Astrocyte of the spinal cord (primary cell): ENCODE measurements at places on chromosomes 16 and 17.
A peak's percentile ranks its signal among the peaks of the same experiment; 100 is the strongest.

DNA sequence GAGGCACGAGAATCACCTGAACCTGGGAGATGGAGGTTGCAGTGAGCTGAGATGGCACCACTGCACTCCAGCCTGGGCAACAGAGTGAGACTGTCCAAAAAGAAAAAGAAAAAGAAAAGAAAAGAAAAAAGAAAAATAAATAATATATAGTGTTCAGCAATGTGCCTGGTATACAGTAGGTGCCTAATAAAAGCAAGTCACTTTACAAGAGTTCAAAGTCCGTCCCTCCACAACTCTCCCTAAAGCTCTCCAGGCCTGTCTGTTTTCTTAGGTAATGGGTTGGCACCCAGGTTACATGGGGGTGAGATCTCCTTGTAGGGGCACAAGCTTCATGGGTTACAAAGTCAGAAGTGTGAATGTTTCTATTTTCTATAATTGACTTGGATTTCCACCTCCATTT is 16.6 kb upstream of the ANKRD40CL start:
- no peak for DNase-seq

GRCh38 chr16:88815901-88816589 is 4.3 kb upstream of the APRT start:
- no peak for DNase-seq

DNA sequence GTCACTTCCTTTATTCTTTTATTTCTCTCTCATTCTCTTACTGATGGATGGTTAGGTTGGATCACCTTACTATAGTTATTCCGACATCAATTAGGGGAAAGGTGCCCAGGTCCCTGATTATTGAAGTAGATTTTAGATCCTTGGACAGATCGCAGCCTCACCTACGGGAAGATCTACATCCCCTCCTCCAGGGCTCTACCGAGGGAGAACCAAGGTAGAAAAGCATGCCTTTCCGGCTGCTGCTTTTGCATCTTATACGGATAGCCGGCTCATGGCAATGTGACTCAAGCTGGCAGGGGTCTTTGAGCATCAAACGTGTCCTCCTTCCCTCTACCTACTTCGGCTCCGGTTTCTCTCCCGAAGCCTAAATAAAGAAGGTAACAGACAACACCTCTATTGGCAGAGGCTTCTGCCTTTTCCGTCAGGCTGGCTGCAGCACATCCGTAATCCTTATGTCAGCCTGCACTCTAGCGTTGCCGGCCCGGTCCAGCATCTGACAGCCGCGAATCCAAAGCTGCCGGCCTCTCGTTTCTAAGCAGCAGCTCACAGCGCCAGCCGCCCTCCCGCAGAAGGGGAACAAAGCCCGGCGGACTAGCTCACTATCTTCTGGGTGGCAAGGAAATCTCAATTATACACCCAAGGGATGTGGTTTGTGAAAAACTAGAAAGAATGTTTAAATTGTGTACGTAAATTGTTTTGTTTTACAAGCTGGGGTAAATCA is 46.9 kb downstream of the IRX6 start:
- peak; percentile 35 for DNase-seq

DNA sequence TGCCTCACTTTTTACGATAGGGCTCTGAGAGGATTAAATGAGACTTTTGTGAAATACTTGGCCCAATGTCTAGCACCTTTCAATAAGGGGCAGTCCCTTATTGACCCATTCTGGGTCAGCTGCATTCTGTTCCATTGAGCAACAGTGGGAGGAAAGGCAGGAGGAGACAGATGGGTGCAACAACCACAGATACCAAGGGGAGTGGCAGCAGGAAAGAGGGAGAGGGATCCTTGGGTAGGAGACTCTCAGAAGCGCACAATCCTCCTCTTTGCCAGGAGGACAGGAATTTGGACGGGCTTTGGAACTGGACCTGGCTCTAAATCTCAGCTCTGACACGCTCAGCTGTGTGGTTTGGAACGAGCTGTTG is 3.5 kb downstream of the PIPOX start:
- no peak for DNase-seq

GRCh38 chr17:59368218-59368857 is 36.9 kb downstream of the YPEL2 start:
- DNase-seq, result no peak

- no peak for DNase-seq
Observed at GRCh38 chr17:68295086-68295485, 3.8 kb downstream of the ARSG start.

DNA sequence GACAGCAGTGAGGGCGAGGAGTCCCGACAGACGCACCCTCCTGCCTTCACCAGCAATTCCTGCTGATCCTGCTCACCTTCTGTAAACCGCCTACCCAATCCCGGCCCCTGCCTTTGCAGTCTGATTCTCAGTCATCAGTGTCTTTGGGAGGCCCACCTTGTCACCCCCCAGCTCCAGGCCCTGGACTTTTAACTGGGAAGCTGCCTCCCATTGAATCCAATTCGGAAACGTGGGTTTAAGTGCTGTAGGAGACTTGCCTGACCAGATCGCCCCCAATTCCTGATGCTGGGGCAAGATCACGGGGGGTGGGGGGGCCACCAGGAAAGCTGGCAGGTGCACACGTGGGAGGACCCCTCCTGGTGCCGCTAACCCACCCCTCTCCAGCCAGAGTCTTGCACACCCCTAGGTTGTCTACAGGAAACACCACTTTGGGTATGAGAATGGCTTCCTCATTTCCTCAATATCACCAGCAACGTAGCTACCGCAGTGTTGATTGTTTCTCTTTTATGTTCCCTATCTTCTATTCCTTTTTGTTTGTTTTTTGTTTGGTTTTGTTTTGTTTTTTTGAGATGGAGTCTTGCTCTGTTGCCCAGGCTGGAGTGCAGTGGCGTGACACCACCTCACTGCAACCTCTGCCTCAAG is 46.6 kb upstream of the CMIP start:
- DNase-seq, result no peak

GRCh38 chr16:81445966-81446906 is 1.6 kb downstream of the CMIP start:
- DNase-seq, result no peak
